ENCODE measurements at places on chromosomes 3 and 15.

GRCh38 chr15:73362900-73363299, 5.9 kb downstream of the HCN4 start:
- DNase-seq, result no peak

GRCh38 chr3:183287301-183287971, 34.4 kb downstream of the B3GNT5 start:
- DNase-seq, result no peak

DNA sequence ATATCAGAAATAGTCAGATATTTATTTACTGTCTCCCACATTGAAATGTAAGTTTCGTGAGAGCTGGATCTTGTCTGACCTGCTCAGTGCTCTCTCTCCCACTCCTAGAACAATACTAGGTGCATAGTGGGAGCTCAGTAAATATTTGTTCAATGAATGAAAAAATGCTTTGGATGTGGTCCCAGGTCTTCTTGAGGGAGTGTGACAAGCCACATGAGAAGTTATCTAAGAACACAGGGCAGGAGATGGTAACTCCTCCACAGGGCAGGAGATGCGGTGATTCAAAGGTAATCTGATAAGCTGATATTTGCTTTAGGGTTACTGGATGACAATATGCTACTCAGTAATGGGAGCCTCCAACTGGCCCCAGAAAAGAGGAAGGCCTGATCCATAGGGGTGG, 25.8 kb upstream of the PLA2G4E start:
- DNase-seq, result no peak

DNA sequence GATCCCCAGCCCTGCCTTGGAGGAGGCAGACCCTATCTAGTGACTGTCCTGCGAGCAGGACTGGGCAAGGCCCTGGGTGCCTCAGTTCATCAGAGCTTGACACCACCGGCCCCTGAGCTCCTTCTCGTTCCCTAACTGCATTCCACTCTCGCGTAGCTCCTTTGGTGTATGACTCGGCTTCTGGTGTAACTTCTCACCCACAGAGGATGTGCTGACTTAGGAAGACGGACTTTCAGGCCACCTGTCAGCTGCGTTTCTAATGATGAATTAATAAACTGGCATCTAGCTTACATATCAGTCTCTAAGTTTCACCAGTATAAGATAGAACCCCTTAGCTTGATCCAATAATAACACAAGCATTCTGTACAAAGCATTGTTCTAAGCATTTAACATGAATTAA, 17.5 kb downstream of the ABCF3 start:
- no peak for DNase-seq

DNA sequence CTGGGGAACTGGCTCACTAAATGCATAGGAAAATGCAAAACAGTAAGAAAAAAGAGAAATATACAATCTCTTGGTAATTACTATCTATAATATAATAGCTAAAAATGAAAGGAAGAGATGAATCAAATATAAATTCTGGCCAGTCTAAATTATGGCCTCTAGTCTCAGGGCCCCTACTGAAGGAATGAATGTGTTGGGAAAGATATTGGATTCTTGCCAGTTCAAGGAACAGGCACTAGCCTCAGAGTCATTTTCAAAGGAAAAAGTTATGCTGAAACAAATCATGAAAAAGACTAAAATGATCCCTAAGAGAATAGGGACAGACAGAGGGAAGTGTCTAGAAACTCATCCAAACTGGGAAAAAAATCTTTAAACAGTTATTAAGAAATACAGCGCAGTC, 62.4 kb downstream of the C3orf80 start:
- DNase-seq, result no peak

GRCh38 chr3:108899530-108899929, 54.1 kb downstream of the GUCA1C start:
- no peak for DNase-seq

- no peak for DNase-seq
These were observed 247.1 kb downstream of the CHST2 start for GRCh38 chr3:143366672-143367071.

DNA sequence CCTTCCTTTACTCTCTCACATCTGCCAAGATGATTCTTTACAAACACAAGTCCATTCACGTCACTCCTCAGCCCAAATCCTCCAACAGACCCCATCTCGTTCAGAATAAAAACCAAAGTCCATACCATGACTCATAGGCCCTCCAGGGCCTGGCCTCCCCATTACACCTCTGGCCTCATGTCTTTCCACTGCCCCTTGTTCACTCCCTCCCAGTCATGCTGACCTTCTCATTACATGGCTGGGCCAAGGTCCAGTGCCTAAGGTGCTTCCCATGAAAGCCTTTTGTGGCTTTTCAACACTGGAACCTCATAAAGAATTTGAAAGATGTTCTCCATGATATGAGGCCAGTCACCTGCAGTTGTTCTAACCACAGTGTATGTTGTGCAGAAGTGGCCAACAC, 44.5 kb downstream of the NEK10 start:
- DNase-seq, result no peak

DNA sequence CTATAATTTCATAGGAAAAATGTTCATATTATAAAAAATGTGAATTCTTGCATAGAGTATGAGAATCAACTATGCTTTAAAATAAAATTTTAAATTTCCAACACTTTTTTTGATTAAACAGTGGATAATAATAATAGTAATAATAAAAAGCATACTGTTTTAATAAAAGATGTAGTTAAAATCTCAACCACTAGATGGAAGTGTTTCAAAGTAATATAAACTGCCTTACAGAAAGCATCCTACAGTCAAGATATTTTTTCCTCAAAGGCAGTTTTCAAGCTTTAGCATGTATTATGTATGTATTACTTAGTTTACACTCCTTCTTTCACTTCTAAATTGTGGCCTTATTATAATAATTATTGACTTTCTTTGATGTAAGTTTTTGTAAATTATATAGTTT, 217.5 kb downstream of the CHL1 start:
- DNase-seq, result no peak

DNA sequence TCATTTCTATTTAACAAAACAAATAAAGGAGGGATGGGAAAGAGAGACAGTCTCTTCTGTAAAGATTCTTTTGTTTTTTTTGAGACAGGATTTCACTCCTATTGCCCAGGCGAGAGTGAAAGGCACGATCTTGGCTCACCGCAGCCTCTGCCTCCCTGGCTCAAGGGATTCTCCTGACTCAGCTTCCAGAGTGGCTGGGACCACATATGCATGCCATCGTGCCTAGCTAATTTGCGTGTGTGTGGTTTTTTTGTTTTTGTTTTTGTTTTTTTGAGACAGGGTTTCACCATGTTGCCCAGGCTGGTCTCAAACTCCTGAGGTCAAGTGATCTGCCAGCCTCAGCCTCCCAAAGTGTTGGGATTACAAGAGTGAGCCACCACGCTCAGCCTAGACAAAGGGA, 23.3 kb downstream of the STAG1 start:
- DNase-seq, result no peak

- no peak for DNase-seq
These were observed 196.1 kb downstream of the RYR3 start for GRCh38 chr15:33506781-33507296.

DNA sequence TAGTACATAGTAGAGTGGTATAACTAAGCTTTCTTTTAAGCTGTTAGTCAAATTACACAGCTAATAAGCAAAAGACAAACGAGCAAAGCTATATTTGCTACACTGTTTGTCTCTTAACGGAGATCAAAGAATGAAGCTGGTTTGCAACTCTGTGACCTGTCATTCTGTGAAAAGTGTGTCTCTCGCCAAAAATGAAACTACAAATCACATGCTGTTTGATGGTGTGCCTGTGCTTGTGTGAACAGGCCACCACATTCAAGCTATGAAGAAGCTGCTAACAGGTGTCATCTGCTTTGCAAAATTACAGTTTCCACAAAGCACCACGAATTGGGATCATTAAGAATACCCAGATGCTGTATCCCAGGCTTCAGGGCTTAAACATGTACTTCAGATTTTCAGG, 667.8 kb upstream of the NAALADL2 start:
- no peak for DNase-seq

DNA sequence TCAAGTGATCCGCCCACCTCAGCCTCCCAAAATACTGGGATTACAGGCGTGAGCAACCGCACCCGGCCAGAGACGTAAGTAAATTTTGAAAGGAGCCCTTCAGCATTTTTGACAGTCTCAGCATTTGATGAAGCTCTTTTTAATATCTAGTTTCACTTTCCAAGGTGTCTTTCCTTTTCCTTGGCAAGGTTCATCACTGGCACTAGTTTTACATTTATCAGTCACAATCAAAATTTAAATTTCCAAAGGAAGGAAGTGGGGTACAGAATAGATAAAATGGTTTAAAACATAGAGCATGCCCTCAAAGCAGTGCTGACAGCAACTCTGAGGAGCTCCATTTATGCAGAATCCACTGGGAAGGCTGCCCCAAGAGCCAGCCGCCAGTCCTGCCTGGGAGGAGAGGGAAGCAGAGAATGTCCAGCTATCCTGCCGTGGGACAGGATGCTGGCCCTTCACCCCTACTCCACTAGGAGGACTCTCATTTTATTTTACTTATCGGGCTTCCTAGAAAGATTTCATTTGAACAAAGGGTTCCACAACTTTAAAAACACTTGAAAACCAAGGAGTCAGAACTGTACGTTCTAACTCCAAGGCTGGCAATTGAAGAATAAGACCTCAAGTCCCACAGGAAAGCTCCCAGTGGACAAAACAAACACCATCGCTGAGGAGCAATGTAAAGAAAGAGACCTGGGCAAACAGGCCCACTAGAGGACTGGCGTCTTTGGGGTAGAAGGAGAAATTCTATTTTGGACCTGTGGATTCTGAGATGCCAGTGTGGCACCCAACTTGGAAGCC, 9.9 kb downstream of the SFMBT1 start:
- DNase-seq, result no peak

GRCh38 chr15:27776501-27776900, 322.6 kb downstream of the OCA2 start:
- DNase-seq, result no peak

- no peak for DNase-seq
These were observed 175.9 kb downstream of the VGLL3 start for GRCh38 chr3:86814918-86815655.

- DNase-seq, result no peak
These were observed 41.9 kb upstream of the THBS1 start for GRCh38 chr15:39538936-39539335.

DNA sequence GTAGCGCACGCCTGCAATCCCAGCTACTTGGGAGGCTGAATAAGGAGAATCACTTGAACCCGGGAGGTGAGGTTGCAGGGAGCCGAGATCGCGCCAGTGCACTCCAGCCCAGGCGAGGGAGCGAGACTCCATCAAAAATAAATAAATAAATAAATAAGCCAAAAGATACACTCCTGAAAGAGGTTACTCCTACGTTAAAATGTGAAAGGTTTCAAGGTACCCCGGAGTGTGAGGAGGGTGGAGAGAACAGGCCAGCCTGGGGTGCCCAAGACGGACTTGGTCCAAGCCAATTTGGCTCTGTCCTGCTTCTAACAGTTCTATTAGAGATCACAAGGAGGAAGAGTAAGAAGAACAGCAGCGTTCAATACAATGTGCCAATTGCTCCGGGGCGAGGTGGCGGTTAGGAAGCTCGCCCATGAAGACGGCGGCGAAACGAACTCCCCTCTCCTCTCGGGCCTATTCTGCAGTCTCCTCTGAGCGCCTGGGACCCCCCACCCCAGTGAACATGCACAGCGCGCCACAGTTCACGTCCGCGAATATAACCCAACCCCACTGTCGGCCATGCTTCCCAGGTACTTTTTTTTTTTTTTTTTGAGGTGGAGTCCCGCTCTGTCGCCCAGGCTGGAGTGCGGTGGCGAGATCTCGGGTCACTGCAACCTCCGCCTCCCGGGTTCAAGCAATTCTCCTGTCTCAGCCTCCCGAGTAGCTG, 942 bp downstream of the ELP6 start:
- no peak for DNase-seq

DNA sequence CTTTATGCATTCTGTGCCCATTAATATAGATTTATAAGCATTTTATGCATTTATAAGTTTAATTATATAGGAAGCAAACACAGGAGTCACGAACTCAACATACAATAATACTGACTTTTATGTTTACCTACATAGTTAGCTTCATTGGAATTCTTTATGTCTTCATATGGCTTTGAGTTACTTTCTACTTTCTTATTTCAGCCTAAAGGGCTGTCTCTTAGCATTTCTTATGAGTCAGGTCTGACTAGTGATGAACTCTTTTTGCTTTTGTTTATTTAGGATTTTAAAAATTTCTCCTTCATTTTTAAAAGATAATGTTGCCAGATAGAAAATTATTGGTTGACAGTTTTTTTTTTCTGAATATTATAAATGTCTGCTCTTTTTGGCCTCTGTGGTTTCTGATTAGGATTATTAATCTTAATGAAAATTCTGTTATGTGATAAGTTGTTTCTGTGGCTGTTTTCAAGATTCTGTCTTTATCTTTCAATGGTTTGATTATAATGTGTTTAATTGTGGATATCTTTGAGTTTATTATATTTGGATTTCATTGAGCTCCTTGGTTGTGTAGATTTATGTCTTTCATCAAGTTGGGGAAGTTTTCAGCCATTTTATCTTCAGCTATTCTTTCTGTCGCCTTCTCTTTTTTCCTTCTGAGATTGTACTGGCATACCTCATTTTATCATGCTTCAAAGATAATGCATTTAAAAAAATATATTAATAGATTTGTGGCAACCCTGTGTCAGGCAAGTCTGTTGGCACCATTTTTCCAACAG, 54.3 kb downstream of the ATP2C1 start:
- DNase-seq, result no peak

DNA sequence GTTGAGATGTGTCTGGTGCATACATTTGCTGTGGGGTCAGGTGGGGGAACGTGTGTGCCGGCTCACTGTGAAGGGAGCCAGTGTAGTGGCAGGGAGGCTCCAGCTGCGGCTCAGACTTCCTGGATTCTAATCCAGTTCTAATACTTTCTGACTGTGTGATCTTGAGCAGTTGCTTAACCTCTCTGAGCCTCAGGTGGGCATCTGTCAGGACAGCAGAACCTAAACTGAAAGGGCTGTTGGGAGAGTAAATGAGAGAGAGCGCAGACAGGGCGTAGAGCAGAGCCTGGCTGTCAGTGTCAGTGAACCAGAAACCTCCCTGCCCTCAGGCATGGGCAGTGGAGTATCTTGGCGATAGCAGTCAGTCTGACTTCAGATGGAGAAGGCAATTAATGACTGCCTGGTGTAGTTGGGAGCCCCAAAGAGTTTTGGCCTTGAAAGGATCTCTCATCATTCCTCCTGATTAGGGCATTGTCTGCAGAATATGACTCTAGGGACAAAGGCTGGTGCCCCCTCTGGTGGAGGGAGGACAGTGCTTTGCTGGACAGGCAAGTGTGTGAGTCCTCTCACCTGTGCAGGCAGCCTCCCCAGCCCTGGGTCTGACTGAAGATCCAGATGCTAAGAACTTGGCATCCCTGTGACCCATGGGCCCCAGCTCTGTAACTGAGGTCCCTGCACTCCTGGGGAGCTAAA, 9.6 kb downstream of the KBTBD13 start:
- DNase-seq, result no peak

DNA sequence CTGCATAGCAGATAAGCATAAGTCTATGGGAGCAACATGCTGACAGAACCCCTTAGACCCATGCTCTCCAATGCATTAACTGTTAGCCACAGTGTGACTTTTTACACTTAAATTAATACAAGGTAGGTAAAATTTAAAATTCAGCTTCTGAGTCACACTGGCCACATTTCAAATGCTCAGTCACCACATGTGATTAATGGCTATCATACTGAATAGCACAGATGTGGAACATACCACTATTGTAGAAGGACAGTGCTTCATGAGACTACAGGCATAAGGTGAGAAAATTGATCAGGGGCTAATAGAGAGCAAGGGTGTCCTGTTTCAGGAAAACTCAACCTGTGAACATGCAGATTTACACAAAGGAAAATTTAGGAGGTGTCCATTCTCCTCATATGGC, 357.0 kb upstream of the SEMA6D start:
- no peak for DNase-seq

- no peak for DNase-seq
These were observed 1.7 kb downstream of the BFSP2 start for GRCh38 chr3:133401374-133402135.

All from activated CD4-positive, alpha-beta T cell treated with anti-CD3 and anti-CD28 coated beads for 24 hours (primary cell).